ENCODE measurements at places on chromosomes 5 and 9. TPM values are rescaled to one million over a fixed set of nuclear protein-coding genes. Genes with fewer than 3 reads are reported as not detected.

DNA sequence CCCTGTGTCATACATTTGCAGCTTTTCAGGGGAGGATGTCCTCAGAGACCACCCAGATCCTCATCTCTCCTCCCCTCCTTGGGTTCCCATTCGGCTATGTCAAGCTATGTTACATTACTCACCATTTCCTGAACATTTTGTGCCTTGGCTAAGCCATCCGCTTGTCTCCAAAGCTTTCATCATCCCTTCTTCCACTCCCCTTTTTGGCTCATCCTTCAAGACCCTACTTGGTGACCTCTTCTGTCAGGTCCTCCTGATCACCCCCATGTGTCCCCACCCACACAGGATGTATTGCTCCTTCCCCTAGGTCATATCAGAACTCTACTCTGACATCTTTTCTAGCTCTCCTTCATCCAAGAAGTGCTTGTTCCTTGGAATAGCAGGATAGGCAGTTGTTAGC, 81.8 kb downstream of the BOD1 start:
- DNase-seq: no peak

ITGA1 gene
- 43.7 TPM for total RNA-seq

STING1 gene
- total RNA-seq: 33.8 TPM

CDKN2B-AS1 gene
- total RNA-seq: not detected

- DNase-seq: no peak
Observed at GRCh38 chr9:31697956-31698355, 686.5 kb upstream of the ACO1 start.

DNA sequence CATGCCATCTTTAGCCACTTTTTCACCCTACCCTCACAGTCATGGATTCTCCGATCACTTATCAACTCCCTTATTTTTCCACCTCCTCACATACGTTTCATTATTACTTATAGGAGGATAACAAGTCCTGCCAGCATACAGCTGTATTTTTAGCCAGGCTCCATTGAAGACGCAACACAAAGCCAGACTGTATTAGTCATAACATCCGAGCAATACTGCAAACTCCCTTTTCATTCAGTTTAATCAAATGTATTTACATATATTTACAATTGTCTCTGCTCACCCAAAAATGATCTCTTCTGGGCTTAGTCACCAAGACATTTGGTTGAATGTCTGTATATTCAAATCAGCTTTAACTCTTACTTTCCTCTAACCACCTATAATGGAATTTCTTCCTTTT, 126.4 kb upstream of the PRLR start:
- no peak for DNase-seq

DNA sequence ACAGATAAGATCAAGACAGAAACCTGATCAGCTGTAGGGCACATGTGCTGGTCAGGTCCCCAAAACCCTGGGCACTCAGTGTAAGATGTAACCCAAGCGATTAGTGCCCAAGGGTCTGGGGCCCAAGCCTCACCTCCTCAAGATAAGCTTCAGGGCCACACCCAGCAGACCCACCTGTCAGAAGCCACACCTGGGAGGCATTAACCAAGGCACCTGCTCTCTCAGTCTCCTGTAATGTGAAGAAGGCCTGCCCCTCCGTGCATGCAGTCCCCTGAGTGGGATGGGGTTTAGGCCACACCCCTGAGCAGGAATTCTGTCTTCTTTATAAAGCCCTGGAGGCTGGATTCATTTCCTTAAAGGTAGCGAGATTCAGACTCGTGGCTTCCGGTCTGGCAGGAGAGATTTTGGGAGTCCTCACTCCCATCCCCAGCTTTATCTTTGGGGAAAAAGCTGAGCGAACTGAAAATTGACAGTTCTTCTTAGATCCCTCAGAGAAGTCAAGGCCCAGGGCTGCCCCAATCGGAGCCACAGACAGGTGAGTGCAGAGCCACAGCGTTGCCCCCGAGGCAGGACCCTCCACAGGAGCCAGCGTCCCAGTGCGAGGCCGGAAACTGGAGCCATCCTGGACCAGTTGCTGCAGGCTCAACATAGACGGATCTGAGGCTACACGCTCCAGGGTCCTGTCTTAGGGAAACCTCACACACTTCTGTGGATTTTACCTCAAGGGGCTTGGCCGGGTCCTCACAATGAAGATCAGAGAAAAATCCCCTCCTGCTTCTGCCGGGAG, 357.6 kb upstream of the IRX4 start:
- DNase-seq: no peak

DNA sequence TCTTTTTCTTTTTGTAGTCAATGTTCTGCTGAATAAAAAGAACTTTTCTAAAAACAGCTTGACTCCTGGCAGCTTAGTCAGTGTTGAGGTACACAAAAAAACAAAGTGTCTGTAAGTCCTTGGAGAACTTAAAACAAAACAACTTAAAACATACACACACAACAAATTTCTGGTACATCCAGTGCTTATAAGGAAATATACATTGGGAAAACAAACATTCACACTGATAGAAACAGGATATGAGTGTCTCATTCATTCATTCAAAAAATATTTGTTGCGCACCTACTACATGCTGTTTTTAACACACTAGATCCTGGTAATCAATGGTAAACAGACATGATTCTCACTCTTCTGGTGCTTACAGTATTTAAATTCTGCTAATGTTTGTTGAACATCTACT, 27.4 kb upstream of the MEGF9 start:
- DNase-seq: no peak

DNA sequence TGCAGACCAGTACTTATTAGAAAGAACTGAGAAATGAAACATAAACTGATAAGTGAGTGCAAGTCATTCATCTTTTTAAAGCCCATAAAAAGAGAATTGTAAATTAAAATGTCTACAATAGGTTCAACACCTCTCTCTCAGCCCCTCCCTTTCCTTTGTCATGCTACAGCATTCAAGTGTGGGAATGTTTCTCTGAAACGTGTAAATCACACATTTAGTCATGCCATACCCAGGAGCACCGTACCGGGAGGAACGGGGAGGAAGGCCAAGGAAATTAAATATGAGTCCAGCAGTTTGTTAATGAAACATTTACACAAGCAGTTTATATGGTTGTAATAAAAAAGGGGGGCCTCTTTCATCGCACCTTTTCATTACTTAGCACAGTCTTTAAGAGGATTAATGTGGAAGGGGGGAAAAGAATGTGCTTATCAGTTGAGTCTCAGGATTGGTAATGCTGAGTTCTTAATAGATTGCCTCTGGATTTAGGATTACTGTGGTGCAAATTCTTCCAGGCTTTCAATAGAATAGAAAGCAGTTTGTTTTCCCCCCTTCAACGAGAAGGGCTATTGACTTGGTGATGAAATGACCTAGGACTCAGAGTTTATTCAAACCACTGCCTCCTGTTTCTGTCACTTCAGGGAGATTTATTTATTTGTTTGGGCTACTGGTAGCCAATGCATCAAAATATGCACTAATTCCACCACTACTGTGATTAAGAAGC, 176.0 kb upstream of the ZNF608 start:
- no peak for DNase-seq

PDE6A gene
- total RNA-seq: not detected

Measured in prostate gland (tissue), 2 donors.